ENCODE measurements at places on chromosomes 4 and X.

DNA sequence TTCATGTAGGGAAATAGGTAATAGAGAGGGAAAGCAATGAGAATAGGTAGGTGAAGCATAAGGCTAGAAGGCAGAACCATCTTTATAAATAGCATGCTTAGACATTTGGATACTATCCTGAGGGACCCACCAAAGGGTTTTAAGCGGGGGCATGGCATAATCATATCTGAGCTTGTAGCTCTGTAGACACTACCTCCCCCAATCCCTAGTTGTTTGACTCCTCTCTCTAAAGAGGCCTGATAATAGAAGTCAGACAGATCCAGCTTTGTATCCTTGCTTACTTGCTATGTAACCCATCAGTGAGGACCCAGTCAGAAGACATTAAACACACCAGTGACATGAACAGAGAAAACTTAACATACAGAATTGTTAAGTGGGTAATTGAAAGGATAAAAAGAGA is 58.7 kb downstream of the SCFD2 start:
- DNase-seq, result no peak

- no peak for DNase-seq
Measured at GRCh38 chrX:154774622-154775021, 12.0 kb downstream of the DKC1 start.

DNA sequence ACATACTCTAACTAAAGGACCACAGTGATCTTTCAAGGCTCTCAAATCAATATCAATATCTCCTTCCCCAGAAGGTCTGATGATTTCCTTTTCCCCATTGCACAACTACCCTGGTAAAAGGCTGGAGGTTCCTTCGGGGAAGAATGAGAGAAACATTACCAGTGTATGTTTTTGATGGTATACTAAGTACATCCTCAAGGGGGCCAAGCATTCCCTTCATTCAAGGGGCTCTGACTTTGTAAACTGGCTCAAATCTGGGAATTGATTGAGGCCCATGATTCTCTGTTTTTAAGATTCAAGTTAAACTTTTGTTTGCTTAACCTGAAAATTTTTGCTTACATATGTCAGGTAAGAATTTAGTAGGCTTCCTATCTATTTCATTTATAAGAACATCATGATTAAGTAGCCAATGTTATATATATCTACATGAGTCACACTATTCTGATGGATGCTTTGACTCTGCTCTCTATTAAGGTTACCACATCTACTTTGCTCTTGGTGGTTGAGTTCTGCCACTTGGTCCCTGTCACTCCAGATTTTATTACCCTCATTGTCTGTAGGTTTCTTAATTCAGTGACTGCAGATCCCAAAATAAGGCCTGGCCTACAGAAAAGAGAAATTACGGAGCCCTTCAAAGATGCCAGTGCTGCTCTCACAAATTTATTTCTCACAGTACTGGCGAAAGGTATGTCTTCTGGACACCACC is 16.4 kb upstream of the GUCY1B1 start:
- no peak for DNase-seq

- DNase-seq, result no peak
Measured at GRCh38 chr4:132540797-132541196, 608.3 kb upstream of the PCDH10 start.

DNA sequence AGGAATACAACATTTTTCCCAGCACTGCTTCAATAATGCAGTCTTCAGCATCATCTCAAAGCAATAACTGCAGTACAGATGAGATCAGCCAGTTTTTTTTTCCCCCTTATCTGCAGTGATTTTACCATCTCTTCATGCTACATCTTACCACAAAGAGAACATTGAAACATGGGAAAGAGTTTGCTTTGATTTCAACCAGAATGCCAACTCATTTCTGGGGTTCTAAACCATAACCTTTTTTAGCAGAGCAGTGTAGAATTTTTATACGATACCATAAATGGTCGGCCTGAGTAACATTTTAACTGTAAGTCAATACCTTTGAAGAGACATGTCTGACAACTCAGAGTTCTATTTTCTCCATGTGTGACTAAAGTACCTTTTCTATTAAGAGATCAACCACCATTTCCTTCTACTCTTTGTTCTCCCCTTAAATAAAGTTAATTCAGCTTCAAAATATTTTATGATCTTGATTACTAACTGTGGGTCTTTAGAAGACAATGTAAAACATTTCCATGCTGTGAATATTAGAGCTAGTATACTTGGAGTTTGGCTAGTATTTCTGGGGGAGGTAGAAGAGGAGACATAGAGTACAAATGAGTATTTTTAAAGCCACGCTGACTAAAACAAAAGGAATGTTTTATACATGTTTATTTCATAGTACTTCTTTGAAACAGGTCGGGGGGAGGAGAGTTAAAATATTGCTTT is 69.1 kb downstream of the TET2 start:
- no peak for DNase-seq

DNA sequence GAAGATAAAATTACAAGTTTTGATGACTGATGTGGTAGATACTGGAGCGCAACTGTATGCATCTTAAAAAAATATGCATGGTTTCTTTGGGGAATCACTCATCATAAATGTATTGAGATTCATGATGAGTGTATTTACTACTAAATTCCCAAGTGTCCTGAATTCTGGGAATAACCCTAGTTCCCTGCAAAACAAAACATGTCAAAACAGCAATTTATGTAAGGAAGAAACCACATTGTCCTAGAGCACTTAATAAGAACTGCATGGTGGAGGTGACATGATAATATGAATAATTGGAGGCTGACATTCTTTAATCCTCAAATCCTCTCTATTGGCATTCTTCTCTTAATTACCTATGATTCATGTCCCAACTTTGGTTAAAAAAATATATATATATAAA is 1804.7 kb downstream of the STIM2 start:
- DNase-seq, result no peak

- no peak for DNase-seq
Measured at GRCh38 chr4:19030048-19030447, 1008.5 kb upstream of the LCORL start.

DNA sequence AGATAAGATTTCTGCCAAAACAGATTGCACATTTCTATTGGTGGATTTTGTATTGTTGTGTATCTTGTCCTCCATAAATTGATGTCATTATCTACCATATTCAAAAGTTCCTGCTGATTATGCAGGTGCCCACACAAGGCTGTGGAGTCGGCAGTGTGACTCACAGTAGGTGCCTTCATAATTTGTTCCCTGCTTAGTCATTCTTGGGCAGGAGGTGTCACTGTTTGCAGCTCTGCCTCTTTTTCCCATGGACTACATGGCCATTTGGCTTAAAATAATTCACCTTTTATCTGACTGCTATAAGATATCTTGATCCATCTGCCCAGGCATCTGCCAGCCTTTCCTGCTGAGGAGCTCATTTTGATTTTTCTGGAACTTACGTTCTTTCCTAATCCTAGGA is 33.6 kb upstream of the ENPEP start:
- no peak for DNase-seq

DNA sequence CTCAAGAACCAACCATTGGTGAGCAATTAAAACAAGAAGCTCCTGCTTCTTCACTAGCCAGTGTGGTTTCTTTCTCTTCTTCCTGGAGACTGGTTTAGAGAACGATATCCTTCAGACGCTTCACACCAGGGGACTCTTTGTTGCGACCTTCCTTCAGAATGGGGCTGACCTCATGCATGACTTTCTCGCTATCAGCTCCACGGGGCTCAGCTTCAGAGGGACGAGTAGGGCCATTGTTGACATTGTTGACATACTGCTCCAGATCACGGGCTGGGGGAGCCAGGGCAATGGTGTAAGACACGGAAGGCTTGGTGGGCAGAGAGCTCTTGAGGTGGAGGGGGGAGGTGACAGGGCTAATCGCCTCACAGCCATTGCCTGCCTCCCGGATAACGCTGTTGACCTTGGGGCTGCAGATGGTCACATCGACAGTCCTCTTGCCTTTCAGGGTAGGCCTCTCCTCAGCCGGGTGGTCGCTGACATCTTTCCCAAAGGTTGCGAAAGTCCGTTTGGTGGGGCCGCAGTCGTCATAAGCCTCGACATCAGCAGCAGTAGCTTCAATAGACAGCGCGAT is 113.8 kb downstream of the PCDH19 start:
- no peak for DNase-seq

GRCh38 chr4:52873191-52873590 is 11.1 kb downstream of the RASL11B start:
- DNase-seq, result no peak

DNA sequence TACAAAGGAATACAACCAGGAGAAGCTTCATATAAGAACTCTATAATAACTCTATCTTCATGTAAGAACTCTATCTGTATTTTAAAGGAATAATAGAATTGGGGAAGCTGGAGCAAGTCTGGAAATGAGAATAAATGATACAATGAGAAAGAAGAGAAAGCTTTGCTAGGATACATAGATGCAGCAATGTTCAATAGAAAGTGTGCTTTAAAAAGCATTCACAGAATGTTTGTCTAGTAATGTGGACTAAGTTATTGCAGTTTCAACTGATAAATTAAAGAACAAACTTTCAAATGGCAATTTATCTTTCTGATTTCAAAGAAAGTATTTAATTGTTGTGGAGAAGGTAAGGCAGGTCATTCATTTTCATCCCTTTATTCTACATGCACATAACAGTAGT is 104.9 kb downstream of the TTC29 start:
- DNase-seq, result no peak

DNA sequence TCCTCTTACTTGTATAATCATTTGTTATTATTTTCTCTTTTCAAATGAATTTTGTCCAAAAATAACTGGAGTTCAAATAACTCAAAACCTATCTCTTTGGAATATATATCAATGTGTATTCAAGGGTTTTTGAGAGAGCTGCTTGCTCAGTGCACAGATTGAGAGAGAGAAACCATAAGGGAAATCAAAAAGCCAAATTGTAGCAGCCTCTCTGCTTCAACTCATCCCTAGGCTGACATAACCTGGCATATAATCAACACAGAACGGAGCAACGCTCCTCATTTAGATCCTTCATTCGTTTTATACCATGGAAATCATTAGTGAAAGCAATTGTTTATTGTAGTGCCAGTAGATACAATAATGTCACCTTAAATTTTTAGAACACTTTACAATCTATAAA is 1.8 kb upstream of the GPM6A start:
- no peak for DNase-seq

GRCh38 chr4:5024673-5025072 is 5.4 kb upstream of the CYTL1 start:
- DNase-seq, result no peak

DNA sequence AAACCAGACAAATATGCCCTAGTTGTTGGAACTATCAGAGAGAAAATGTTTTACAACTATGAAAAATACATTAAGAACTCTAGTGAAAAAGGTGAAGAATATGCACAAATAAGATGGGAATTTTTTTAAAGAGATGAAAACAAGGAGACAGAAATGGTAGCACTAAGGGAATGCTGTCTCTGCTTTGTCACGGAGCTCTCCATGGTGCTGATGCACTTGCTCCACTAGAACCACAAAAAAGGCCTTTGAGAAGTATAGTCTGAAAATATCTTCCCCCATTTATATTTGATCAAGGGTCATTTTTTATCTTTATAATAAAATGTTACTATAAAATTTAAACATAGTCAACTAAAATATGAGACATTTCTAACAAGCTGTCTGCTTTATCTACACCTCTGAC is 1655.5 kb upstream of the AGA start:
- DNase-seq, result no peak

DNA sequence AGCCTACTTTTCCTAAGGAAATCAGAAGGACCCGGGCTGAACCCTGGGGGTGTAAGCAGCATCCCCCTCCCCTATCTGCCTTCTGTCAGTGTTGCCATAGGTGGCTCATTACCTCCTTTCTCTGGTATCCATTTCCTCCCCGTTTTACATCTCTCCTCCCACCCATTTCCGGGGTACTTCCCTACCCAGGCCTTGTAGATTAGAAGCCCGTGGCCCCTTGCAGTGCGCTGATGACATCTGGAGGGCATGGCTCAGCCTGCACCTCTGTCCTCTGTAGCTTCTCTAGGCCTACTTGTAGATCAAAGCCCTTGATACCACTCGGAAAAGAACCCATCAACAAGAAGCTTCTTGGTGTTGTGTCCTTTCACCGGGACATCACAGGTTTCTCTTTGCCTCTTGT is 71.8 kb downstream of the NBDY start:
- no peak for DNase-seq

GRCh38 chrX:132294192-132294591 is 74.9 kb upstream of the RAP2C start:
- DNase-seq, result no peak

GRCh38 chr4:140243278-140243753 is 89.3 kb upstream of the MAML3 start:
- no peak for DNase-seq

- no peak for DNase-seq
Measured at GRCh38 chr4:106316773-106317409, 541 bp downstream of the AIMP1 start.

DNA sequence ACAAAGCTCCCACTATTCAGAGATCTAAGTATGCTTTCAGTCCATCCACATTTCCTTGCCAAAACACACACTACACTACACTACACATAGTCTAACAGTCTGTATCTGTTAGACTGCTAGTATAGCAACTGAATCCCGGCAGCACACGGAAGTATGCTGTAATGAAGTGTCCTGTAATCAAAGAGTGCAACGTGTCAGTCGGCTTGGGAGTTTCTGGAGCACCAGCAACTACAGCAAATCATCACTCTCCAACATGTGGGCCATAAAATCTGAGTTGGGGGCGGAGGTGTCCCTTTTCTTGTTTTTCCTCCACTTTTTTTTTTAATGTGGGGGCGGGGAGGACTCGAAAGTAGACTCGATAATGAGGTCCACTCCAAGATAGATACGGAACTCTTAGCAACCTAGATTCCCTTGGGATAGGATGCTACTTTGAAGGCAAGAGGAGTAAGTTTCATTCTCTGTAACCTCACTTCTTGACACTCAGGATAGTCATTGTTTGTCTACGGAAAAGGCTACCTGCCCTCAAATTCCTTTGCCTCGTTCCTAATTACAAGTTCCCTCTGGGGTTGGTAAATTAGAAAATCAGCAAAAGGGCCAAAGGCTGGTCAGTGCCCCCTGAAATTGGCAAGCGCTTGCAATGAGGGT is 722 bp downstream of the SLC10A7 start:
- DNase-seq, result no peak

- DNase-seq, result peak; percentile 33
Measured at GRCh38 chrX:143648705-143649104, 12.8 kb upstream of the SLITRK4 start.

DNA sequence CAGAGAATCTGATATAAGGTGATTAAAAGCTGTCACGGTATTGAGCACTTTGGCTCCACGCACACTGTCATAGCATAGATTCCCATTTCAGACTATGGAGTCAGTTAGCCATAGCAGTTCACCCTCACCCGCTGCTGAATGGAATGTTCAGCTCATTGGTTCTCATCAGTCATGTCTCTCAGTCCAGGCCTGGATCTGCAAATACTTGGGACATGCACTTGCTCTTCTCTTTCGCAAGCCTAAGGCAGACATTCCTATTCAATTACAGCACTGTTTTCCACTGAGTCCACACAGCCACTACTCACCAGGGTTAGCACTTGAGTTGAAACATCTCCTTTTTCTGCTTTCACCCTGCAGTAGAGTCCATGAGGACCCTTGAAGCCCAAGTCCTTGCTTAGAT is 30.6 kb upstream of the SCML1 start:
- no peak for DNase-seq
